ENCODE measurements at places on chromosomes 1 and 21.

DNA sequence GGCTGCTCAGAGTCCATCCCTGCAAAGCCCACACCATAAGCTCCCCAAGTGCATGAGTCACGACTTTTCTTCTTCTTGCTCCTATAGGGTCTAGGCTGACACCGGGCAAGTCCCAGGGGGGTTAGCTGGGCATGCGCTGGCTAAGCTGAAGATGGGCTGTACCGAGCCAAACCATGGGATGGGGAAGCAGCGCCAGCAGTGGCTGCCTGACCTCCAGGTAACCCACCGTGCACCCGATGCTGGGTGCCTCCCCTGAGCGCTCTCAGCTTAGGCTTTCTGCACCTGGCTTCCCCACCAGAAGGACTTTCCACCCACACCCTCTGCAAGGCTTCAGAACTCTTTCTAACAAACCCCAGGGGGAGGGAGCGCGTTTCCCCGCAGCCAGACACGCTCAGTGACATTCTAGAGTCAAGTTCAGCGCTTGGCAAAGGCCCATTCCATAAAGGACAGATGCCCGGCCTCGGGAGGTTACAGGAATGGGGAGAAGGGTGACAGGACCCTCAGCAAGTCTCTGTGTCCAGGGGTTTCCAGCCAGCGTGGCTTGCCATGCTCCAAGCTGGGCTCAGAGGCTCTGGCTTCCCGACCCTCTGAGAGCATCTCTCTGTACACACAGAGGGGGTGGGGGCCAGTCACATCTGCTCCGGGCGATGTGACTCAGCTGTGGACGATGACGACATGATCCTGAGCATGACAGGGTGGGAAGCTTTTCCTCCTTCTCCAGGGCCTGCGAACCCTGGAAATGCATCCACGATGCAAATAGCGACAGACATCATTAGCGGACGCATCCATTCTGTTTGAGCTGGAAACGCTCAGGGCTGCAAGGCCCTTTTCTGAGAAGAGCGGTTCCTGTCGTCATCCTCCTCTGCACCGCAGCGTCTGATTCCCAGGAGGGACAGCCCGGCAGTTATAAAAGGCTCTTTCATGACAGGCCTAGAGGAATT lies 107.8 kb downstream of the SIK1 start:
- DNase-seq = no peak

GRCh38 chr1:234928642-234929041 lies 200.0 kb downstream of the TOMM20 start:
- DNase-seq = no peak

DNA sequence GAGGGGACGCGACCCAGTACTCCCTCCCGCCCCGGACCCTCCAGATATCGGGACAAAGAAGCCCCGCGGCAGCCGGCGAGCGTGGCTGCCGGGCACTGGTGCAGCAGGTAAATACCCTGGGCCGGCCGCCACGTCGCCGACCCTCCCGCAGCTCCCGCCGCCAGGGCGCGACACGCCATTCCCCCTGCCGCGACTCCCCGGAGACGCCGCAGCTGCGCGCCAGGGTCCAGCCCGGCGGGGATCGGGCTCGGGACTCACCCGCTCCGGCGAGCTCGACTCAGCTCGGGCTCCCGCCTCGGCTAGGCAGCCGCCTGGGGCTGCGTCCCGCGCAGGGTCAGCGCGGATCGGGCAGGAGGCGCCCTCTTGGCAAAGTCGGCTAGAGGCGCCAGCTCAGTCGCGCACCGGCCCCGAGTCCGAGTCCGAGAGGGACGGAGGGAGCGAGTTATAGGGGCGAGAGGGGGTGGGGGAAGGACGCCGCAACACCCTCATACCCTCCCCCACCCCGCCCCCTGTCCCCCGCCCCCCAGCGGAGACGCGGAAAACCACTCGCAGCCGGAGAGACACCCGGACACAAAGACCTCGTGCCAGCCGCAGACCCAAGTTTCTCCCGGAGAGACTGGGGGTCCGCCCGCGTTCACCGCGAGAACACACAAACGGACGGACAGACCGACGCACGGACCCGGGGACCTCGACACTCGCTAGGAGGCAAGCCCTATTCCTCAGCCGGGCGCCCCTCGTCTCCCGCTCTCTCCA lies 985 bp downstream of the SYT6 start:
- no peak for DNase-seq

DNA sequence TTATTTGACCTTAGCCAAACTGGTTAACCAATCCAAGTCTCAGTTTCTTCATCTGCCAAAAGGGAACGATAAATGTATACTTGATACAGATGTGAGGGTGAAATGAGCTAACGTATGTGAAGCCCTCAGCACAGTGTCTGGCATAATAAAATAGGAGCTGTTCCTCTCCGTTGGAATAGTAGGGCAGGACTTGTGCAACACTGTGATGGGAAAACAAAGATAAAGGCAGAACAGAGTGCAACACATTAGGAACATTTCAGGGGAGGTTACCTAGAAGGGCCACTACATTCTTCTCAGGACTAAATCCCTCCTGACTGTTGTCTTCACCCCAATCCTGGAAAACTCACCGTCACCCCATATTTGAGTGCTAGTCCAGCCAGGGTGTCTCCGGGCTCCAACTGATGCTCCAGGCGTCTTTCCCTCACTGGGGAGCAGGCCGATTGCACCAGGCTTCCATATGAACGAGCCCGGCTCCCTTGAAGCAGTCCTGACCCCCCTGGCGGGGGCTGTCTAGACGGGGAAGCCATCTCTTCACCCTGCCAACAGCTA lies 896 bp downstream of the LYSMD1 start:
- DNase-seq = no peak

DNA sequence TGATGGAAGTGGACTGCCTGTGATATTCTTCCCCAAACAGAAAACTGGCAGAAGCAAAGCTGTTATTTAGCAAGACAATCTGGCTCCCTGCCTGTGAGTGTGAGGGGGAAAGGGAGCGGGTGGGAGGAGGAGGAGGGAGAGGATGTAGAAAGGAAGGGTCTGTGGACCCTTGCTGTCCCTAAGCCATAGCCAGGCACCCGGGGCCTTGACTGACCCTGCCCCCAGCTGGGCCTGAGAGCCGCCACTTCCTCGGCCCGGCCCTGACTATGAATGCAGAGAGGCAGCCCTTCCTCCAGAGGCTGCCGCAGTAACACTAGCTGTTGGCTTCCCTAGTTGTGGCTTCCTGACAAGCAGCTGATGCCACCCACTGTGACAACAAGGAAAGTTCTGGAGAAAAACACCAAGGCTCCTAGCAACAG lies 13.9 kb downstream of the PLA2G2F start:
- no peak for DNase-seq

DNA sequence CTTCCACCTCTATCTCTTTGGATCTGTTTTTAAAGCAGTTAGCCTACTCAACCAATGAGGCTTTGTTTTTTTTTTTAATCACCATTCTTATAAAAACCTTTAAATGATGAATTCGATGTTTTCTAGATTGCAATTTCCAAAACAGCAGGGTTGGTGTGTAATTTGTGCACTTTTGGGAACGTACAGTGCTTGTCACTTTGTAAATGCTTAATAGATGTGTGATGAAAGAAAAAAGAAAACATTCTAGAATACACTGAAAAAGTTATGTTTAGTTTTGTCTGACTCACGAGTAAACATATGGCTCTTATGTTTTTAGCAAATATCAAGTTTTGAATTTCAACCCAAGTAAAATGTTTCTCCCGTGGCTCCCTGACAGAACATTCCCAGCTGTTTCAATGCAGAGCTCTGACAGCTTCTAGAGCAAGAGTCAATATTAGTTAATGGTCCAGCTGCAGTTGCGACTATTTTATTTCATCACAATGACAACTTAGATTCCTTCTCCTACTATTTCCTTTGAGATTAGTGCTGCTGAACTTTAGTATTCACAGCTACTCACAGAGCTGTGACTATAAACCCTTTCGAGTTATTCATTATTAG lies 362.5 kb upstream of the ADAMTS5 start:
- no peak for DNase-seq

DNA sequence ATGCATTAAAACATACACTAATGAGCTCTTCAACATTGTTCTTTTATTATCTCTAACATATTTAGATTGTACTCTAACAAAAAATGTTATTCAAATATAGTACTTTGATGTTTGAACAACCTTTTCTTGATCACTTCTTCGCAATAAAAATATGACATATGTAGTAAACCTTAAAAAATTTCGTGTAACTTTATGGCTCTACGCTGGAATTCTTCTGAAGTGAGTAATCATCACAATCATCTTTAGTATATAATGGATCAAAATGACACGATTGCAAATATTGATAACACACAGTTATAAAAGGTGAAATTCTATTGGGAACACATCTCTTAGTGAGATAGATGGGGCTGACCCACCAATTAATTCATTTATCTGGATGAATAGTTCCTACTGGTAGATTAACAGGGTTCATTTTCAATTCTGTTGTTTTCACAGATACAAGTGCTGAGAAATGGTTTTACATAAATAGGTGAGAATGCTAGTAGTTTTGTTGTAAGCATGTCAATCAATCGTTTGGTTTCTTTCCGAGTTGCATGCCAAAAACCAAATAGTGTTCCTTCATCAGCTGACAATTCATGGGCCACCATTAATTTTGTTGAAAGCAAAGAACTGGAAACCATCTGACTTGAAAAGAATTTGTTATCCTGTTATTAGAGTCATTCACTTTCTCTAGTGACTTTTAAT lies 1.5 kb upstream of the ZMPSTE24 start:
- no peak for DNase-seq

DNA sequence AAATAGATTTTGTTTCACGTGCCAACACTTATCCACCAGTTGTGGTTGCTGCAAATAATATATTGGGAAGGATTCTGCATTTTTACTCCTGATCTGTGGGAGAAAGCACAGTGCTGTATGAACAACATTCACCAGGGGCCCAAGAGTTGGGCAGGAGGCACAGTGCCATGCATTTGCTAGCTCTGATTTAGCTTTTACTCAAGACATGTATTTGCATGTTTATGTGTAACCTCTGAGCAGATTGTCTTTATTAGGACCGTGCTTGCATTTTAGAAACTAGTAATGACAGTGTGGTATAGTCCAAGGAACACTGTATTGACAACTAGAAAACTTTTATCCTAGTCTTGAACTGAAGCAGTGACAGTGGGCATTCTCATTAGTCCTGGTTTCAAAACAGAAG lies 133.9 kb upstream of the B3GALT2 start:
- no peak for DNase-seq

DNA sequence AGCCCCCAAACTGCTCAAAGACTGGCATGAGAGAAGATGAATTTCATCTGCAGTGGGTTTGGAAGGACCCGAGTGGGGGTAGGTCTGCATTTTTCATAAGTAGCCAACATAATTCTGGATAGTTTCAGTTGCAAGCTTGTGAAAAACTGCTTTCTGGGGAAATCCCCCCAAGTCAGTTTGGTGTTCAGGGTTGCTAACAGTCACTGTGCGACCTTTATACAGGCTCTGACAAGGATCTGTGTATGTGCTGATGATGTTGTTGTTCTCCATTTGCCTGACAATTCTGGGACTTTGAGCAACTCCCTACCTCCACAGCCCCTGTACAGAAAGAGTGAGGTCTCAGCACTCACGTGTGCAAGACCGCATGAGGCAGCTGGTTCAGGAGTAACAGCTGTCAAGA lies 87.9 kb downstream of the SUSD4 start:
- no peak for DNase-seq

DNA sequence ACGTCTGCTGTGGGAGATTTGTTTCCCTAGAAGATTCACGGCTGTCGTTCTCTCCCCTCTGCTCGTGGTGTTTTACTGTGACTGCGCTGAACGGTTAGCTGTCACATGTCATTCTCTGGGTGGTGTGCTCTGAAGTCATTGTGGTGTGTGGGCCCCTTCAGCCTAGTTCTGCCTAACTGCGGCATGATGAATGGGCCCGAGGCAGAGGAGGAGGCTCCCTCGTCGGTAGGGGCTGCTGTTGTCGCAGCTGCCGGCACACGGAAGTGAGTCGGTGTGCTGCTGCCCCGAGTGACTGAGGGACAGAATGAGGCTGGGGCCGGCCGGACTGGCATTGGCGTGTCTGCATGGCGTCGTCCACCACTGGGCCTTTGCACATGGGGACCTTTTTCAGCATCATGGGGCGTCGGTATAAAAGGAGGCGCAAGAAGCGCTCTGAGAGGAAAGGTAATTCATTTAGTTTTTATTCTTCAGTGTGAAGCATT lies 77.9 kb downstream of the ADARB1 start:
- no peak for DNase-seq

DNA sequence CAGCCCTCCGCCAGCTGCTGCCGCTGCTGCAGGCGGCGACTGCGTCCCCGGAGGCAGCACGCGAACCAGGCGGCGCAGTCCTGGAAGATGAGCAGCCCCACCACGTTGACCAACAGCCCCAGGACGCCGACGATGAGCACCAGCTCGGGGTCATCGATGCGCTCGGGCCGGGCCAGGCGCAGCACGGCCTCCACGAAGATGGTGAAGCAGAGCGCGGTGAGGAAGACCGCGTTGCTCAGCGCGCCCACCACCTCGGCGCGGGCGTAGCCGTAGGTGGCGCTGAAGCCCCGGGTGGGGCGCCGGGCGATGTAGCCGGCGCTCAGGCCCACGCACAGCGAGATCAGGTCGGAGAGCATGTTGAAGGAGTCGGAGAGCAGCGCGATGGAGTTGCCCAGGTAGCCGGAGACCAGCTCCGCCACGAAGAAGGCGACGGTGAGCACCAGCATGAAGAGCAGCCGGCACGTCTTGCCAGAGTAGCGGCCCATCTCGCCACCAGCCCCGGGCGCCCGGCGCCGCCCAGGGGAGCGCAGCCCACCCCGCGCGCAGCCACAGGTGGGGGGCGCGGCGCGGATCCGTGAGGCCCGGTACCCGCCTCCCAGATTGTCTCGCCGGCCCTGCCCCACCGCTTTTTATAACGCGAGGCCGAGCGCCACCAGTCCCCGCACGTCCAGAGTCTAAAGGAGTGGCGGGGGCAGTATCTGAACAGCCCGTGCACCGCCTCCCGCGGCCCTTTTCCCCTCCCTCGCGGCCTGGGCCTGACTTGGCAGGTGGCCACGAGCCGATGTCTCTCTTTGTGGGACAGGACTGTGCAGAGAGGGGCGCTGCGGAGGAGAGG lies at the start of gene SLC30A10:
TSS of gene SLC30A10 (minus strand) at position 602 of the 835 bp plus-strand sequence. CDS start at position 485, 117 bp downstream.
- DNase-seq = peak; percentile 45

DNA sequence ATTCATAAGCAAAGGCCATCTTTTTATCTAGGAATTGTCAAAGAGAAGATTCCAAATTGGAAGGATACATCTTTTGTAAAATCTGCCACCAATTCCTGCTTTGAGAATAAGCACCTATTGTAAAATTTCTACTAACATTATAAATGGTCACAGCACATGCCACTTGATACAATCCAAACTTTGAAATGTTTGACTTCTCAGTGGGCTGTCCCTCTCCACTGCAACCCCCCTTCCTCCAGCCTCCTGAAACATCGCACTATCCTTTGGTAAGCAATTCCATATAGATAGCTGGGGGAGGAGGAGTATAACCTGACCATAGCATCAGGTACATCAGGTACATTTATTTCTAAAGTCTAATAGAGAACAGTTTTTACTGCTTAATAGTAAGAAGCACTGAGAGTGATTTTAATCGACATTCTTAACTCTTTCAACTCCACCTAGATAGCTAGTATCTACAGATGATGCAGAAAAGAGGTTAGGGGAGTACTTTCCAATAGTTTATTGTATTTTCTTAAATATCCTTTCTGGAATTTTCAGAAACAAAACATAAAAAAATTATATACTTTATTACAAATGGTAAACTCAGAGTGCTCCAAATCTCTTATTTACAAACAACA lies 2.9 kb downstream of the JUN start:
- no peak for DNase-seq

GRCh38 chr1:46527474-46528296 lies 23.8 kb downstream of the KNCN start:
- DNase-seq = peak; percentile 76

Measured in neuronal stem cell (in vitro differentiated cells).